ENCODE measurements at places on chromosomes 5 and 9.

GRCh38 chr9:137127301-137128157, 11.4 kb upstream of the GRIN1 start:
- no peak for DNase-seq

DNA sequence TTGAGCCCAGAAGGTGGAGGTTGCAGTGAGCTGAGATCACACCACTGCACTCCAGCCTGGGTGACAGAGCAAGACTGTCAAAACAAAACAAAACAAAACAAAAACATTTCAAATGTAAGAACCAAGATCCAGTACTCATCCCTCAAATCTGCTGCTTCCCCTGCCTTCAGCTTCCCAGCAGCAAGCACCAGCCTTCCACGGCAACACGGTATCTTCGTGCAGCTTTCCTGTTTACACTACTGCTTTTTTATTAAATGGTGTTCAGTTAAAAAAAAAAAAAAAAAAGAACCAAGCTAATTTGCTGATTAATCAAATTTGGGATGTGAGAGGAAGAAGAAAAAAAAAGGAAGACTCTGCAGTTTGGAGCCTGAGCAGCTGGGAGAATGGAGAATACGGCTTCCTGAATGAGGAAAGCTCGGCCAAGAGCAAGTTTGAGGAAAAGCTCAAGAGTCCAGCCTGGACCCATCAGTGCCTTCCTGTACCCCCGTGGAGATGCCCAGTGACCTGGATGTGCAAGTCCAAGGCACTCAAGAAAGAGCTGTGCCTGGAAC, 28.0 kb upstream of the SLC2A8 start:
- no peak for DNase-seq

DNA sequence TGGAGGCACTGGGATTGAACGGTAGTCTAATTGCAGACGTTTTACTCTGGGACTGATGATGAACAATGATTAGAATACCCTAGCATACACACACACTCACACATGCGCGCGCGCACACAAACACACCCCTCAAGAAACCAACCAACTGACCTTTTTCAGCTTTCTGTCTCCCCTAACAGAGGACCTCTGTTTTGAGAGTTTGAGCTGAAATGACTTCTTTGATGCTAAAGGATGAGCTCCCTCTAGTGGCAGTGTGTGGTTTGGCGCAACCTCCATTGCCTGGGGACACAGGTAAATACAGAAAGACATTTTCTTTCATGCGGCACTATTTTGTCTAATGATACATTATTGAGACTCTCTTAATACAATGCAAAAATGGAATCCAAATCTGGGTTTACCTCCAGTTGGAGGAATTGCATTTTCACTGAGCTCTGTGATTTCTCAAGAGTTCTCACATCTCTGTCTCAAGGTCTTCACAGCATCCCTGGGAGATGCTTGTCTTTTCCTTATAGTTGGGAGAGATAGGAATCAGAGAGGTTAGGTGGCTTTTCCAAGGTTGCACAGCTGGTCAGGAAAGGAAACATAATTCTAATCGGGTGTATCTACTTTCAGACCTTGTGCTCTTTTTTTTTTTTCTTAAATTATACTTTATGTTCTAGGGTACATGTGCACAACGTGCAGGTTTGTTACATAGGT, 187.5 kb downstream of the TMEM38B start:
- peak; percentile 10 for DNase-seq

GRCh38 chr5:68455216-68455615, 239.7 kb downstream of the PIK3R1 start:
- no peak for DNase-seq

DNA sequence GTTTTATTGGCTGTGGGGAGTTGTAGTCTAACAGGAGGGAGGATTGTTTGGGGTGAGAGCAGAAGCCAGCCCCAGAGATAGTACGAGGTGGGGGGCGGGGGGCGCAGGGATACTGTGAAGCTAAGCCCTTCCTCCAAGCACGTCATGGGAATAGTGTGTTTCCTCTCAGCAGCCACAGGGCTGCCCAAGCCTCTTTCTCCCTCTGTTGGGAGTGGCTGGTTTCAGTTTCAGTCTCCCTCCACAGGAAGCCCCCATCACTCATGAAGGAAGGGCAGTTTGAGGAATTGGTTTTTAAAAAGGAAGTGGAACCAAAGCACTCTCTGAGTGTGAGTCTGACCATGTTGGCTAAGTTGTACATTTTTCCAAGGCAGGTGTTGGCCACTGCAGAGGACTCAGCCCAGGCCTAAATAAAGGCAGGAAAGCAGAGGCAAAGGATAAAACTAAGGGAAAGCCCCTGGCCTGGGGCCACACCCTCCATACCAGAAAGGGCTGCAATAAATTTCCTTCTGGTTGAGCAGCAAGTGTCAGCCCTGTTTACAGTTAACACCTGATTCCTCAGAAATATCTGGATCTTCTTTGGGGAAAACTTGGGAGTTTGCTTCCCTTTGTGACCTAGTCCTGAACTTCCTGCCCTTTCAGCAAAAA, 3.2 kb downstream of the RAB24 start:
- peak; percentile 39 for DNase-seq

- DNase-seq, result no peak
Measured at GRCh38 chr9:4315582-4316215, 15.8 kb upstream of the GLIS3 start.

GRCh38 chr5:151697452-151697851, 10.7 kb upstream of the SPARC start:
- no peak for DNase-seq

- no peak for DNase-seq
Measured at GRCh38 chr5:107670087-107670931, 428 bp downstream of the EFNA5 start.

GRCh38 chr5:138955013-138955660, 80.0 kb upstream of the LRRTM2 start:
- no peak for DNase-seq

DNA sequence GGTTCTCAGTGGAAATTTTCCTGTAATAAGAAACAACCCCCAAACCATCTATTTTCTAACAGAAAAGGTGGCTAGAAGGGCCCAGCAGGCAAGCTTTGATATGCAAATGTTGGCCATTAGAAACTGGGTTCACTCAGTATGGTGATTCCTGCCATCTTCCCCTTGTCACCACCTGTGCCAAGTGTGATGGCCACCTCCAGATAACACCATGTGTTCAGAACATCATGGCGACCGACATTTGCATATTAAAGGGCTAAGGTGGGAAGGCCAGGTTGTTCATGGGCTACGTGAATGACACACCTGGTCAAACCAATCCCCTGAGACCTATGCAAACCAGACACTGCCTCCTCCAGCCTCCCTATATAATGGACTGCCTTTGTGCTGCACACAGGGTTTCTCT, 20.4 kb downstream of the FOXE1 start:
- no peak for DNase-seq

- no peak for DNase-seq
Measured at GRCh38 chr5:9474219-9475002, 71.5 kb downstream of the SEMA5A start.

- no peak for DNase-seq
Measured at GRCh38 chr9:76987594-76988200, 31.8 kb upstream of the FOXB2 start.

GRCh38 chr9:129182122-129182521, 4.1 kb upstream of the IER5L start:
- DNase-seq, result no peak

DNA sequence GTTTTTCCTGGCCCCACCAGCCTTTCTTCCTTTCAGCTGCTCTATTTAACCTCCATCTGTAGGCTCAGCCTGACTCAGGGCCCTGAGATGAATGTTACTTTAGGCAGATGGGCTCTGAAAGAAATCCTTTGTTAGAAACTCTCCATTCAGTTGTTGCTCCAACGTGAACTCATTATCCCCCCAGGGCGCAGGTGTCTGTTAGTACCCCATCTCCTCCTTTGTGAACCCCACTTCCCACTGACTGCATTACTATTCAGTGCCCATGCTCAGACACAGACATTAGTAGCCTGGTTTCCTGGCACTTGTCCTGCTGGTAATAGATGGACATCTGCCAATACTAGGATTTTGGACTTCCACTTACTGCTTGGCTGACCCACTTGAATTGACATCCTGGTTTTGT, 1271.6 kb downstream of the PTPRD start:
- no peak for DNase-seq

DNA sequence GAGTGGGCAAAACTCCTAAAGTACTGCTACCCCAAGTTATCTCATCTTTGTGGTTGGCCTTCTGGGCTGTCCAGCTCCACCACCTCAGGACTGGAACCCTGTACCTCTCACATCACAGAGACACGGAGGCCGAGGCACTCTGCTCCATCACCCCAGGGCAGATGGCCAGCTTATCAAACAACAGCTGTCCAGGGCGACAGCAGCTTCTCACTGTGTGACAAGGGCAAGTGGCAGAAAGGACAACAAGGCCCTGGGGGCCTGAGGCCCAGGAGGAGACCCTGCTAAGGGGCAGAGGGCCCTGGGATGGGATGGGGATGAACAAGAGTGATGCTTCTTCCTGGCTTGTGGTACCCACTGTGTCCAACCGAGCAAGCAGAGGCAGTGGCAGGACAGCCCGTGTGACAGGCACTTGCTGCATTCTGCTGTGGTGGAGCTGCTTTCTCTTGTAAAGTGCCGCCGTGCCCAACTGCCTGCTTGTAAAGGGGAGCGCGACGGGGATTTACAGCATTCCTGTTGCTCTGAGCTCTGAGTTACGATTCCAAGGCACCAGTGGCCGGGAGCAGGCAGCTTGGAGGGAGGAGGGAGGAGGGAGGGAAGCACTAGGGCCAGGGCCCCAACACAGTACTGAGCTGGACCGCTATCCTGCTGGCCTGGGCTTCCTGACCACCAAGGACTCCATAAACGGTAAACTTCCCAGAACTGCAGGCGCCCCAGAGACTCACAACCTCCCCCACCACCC, 71.2 kb downstream of the SHB start:
- DNase-seq, result no peak

- no peak for DNase-seq
Measured at GRCh38 chr9:90996154-90997065, 194.8 kb downstream of the SYK start.

GRCh38 chr5:110105692-110106091, 416.0 kb downstream of the MAN2A1 start:
- DNase-seq, result no peak

DNA sequence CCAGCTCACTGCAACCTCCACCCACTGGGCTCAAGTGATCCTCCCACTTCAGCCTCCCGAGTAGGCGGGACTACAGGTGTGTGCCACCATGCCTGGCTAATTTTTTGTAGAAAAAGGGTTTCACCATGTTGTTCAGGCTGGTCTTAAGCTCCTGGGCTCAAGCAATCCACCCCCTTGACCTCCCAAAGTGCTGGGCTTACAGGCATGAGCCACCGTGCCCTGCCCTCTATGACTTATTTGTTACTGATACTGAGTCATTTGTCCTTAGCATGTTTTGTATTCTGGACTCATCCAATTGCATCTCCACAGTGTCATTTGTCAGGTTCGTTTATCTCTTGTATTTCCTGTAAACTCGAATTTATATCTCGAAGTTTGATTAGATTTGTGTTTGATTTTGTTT, 2.7 kb upstream of the ITK start:
- DNase-seq, result no peak

GRCh38 chr9:3939820-3940219, 360.0 kb downstream of the GLIS3 start:
- no peak for DNase-seq

- DNase-seq, result no peak
Measured at GRCh38 chr5:95075111-95075510, 209.8 kb downstream of the MCTP1 start.

DNA sequence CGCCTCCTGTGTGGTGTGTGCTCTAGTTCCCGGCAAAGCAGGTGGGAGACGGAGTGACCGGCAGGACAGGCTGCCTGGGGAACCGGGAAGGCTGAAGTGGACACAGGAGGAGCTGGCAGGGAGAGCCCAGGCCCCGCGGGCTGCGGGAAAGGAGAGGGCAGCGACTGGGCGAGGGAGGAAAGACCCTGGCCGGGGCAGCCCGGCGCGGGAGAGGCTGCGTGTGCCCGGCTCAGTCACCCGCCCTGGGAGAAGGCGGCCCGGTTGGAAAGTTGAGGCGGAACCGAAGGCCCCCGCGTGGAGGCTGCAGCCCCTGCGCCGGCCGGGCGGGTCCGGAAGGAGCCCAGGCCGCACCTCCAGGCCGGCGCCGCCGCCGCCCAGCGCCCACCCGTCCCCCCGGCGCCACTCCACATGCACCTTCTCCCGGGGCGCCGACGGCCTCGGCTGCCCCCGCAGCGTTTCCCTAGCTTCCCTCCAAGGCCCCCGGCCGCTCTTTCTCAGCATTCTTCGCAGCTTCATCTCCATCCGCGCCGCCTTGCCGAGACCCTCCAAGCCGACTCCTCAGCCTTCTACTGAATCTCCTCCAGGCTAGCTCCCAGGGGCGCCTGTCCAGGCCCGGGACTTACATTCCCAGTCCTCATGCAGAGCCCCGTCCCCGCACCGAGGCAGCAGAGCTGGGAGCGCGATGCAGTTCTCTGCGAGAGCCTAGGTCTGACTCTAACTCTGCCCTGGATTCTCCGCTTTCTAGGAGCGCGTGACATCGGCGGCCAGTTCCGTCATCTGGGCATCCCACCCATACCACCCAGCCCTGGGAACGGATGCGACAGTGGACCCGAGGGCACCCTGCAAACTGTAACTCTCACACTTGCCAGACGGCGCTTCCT, 152.0 kb downstream of the ERCC6L2 start:
- no peak for DNase-seq

DNA sequence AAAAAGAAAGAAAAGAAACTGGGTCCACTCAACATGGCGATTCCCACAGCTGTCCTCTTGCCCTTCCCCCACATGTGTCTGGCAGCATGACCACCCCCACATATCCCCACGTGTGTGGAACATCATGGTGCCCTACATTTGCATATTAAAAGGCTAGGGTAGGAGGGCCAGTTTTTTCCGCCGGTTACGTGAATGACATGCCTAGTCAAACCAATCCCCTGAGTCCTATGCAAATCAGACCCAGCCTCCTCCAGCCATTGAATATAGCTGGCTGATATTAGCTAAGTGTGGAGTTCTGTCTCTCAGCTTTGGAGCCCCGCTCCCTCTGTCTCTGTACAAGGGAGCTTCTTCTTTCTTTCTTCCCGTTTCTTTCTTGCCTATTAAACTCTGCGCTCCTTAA, 33.0 kb upstream of the CCDC112 start:
- no peak for DNase-seq

DNA sequence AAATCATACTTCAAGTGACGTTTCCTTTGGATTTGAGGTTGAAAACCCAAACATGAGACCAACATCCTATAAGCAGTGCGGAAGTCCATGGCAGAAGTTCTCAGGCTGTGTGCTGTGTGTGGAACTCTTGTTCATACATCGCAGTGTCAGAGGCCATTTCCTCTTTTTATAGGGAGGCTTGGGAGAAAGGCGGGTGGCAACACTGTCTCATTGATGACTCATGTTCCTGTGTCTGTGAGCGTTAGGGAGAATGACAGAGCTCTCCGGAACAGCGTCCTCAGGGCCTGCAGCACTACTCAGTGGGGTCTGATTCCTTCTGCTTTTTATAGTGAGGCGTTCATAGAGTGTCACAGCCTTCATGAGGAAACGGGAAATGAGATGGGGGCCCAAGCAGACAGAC, 98.8 kb upstream of the BASP1 start:
- DNase-seq, result peak; percentile 59

DNA sequence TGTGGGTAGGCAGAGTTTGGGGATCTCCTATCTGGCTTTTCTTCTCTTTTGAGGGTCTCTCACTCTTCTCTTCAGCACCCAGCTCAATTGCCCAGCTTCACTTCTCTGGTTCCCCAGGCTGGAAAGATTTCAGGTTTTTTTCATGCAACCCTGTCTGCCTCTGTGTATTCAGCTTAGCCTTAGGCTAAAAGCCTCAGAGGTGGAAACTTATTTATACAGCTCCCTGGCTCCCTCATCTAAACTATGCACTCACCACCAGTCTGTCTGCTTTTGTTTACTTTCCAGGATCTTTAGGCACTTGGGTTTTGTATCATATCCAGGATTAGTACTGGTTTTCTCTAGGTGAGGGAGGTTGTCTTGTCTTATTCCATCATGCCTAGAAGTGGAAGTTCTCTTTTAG, 540.2 kb upstream of the TRPC7 start:
- DNase-seq, result no peak

GRCh38 chr5:113546703-113547183, 33.2 kb downstream of the YTHDC2 start:
- peak; percentile 8 for DNase-seq
